Upper lobe of right lung (tissue), 1 donor: ENCODE measurements at places on chromosomes 16 and 17. TPM values are rescaled to one million over a fixed set of nuclear protein-coding genes. Genes with fewer than 3 reads are reported as not detected.

The KLHL10 gene
- total RNA-seq = 0.29 TPM

The TBC1D3B gene
- 8.2 TPM for total RNA-seq

The MPV17L gene
- 1.6 TPM for total RNA-seq

The STX1B gene
- 0.58 TPM for total RNA-seq

The NPIPB9 gene
- total RNA-seq = 3.5 TPM

The HSD17B2 gene
- total RNA-seq = 3.1 TPM

GRCh38 chr17:52079496-52079895, 79.0 kb downstream of the CA10 start:
- no peaks in the 10 kb centered on the region for H3K4me1 ChIP-seq
- no peak overlapping the region for H3K4me3 ChIP-seq
- H3K36me3 ChIP-seq = no peaks in the 10 kb centered on the region

- H3K27me3 ChIP-seq = no peaks in the 10 kb centered on the region
- DNase-seq = no peak
- no peak overlapping the region for H3K27ac ChIP-seq
- H3K36me3 ChIP-seq = no peaks in the 10 kb centered on the region
- peaks cover 8% of the 10 kb centered on the region for H3K4me1 ChIP-seq
Measured at GRCh38 chr16:68363658-68364521, 53.1 kb downstream of the PRMT7 start.

GRCh38 chr17:15112846-15113617, 152.1 kb downstream of the PMP22 start:
- H3K36me3 ChIP-seq = no peaks in the 10 kb centered on the region
- H3K4me3 ChIP-seq = no peak overlapping the region
- no peaks in the 10 kb centered on the region for H3K27me3 ChIP-seq
- H3K4me1 ChIP-seq = no peaks in the 10 kb centered on the region

GRCh38 chr17:32953045-32953444, 25.1 kb downstream of the TMEM98 start:
- H3K4me1 ChIP-seq = no peaks in the 10 kb centered on the region
- no peak overlapping the region for H3K27ac ChIP-seq
- H3K27me3 ChIP-seq = peaks cover 10% of the 10 kb centered on the region
- no peak for DNase-seq

- no peak for DNase-seq
- no peak overlapping the region for H3K4me3 ChIP-seq
- H3K36me3 ChIP-seq = no peaks in the 10 kb centered on the region
- no peak overlapping the region for H3K27ac ChIP-seq
Measured at GRCh38 chr17:65312718-65313377, 175.7 kb downstream of the RGS9 start.

DNA sequence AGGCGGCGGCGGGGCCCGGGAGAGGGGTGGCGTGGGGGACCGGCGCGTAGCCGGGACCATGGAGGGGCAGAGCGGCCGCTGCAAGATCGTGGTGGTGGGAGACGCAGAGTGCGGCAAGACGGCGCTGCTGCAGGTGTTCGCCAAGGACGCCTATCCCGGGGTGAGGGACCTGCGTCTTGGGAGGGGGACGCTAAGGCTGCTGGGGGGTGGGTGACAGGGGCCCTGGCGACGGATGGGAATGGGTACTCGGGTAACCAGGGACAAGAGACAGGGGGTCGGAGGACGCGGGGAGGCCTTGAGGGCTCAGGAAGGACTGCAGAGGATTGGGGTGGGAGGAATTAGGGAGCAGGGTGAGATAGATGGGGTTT, 243 bp downstream of the RND2 start:
- DNase-seq = no peak
- H3K4me3 ChIP-seq = peak overlapping the region; percentile 63
- peaks cover 20% of the 10 kb centered on the region for H3K4me1 ChIP-seq
- H3K27me3 ChIP-seq = no peaks in the 10 kb centered on the region
- no peaks in the 10 kb centered on the region for H3K36me3 ChIP-seq
- no peak overlapping the region for H3K27ac ChIP-seq

DNA sequence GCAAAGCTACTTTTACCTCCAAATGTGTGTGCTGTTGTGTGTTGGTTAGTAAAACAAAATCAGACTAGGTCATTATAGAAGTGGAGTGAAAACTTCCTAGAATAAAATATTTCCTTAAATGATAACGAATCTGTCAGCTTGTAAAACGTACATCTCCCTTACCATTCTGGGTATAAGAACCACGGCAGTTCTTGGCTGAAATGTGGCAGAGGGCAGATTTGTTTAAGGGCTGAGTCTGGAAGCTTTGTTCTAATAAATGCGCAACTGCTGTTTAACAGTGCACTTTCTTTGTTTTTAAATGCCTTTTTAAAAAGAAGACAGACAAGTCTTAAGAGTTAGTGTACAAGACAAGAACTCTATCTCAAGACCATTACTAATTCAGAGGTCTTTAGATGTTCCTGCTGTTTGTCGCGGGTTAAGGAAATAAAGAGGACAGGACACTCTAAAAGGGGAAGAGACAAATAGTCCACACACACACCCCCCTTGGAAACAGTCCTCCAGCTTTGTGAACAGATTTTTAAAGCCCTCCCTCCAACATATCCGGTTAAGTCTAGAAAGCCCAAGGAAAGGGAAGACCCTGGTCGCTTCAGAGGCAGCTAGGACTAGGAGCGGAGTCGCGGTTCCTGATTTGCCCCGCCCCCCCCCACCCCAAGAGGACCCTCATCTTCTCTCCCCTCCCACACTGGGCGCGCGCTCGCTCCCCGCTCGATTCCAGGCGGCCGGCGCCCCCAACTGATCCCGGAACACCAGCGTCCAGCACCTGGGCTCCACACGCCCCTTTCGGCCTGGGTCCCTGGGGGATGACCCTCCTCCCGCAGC, 658 bp downstream of the SYNRG start:
- DNase-seq = no peak
- no peaks in the 10 kb centered on the region for H3K27me3 ChIP-seq
- peaks cover 6% of the 10 kb centered on the region for H3K4me1 ChIP-seq
- H3K36me3 ChIP-seq = peaks cover 14% of the 10 kb centered on the region
- peak overlapping the region; percentile 92 for H3K4me3 ChIP-seq
- H3K27ac ChIP-seq = peak overlapping the region; percentile 92

GRCh38 chr17:31385428-31386285, 5.8 kb upstream of the RAB11FIP4 start:
- H3K4me1 ChIP-seq = no peaks in the 10 kb centered on the region
- H3K27ac ChIP-seq = no peak overlapping the region
- peaks cover 6% of the 10 kb centered on the region for H3K36me3 ChIP-seq
- H3K4me3 ChIP-seq = no peak overlapping the region
- H3K27me3 ChIP-seq = peaks cover 16% of the 10 kb centered on the region

DNA sequence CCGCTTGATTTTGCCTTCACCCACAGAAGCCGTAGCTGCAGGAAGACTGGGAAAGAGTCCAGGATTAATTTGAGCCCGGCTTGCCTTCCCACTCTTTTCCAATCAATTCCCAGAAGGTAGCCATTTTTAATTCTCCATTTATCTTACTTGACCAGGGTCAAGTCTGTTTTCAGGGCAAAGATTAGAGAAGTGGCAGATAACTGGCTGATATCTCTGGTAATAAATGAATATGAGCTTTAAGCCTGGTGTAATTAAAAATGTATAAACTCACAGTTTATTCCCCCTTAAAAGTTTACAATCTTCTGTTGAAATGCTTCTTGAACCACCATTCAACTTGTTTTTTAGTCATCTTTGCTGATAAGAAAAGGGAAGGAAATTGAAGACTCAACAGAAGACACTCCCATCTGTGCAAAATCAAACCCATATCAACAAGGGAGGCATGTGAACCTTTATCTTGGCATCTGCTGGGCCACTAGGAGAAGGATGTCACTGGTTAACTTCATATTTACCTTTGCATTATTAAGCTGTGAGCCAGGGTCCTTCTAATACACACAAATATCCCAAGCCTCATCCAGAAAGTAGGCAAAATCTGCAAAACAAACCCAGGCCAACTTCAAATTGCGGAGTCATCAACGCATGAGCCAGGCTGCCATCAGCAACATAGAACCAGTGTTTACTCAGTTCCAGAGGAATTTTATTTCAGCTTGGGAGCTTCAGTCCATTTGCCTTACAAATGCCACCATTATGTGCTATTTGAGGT, 314.6 kb upstream of the MAF start:
- H3K27ac ChIP-seq = no peak overlapping the region
- no peaks in the 10 kb centered on the region for H3K27me3 ChIP-seq
- no peaks in the 10 kb centered on the region for H3K4me1 ChIP-seq
- no peaks in the 10 kb centered on the region for H3K36me3 ChIP-seq
- H3K4me3 ChIP-seq = no peak overlapping the region

DNA sequence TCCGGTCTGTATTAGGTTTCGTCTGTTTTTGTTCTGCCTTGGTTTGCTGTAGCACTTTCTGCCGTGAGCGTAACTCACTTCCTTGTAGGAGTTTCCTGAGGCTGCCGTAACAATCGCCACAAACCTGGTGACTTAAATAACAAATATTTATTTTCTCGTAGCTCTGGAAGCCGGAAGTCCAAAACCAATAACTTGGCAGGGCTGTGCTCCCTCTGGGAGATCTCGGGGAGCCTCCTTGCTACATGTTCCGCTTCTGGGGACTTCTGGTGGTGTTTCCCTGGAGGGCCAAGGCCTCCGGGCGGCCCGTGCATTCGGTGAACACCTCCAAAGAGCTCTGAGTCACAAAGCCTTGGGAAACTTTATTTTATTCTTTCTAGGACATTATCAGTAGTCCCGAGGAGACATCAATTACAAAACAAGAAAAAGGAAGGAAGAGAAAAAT, 6.8 kb upstream of the WDR45B start:
- no peak overlapping the region for H3K4me3 ChIP-seq
- no peaks in the 10 kb centered on the region for H3K36me3 ChIP-seq
- peak overlapping the region; percentile 47 for H3K27ac ChIP-seq
- DNase-seq = no peak
- no peaks in the 10 kb centered on the region for H3K4me1 ChIP-seq
- no peaks in the 10 kb centered on the region for H3K27me3 ChIP-seq

- no peak overlapping the region for H3K27ac ChIP-seq
- no peaks in the 10 kb centered on the region for H3K4me1 ChIP-seq
- no peaks in the 10 kb centered on the region for H3K36me3 ChIP-seq
- DNase-seq = no peak
Measured at GRCh38 chr16:68436581-68436980, 11.7 kb downstream of the SMPD3 start.

DNA sequence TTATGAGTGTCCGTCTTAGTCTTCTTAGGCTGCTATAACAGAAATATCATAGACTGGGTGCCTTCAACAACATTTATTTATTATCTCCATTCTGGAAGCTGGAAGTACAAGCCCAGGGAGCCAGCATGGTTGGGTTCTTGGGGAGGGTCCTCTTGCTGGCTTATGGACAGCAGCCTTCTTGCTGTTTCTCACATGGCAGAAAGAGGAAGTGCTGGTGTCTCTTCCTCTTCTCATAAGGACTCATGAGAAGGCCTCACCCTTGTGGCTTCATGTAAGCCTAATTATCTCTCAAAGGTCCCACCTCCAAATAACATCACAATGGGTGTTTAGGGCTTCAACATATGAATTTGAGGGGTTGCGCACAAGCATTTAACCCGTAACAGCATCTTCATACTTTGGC, 207.0 kb upstream of the COX10 start:
- DNase-seq = no peak
- no peaks in the 10 kb centered on the region for H3K36me3 ChIP-seq

DNA sequence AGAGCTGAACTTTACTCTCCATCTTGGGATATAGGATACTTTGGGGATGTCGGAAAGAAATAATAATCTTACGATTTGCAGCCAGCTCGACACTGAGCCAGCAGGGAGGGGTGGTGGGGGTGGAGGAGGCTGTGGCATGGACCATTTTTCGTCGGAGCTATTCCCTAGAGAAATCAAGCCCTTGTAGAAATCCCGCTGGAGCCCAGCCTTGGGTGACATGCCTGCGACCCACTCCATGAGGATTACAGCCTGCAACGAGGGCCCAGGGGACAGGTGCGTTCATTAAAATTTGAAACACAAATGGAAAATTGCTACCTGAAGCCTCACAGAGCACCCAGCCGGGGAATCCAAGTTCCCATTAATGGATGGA, 82.8 kb upstream of the GSE1 start:
- H3K27me3 ChIP-seq = no peaks in the 10 kb centered on the region
- no peaks in the 10 kb centered on the region for H3K36me3 ChIP-seq
- no peak for DNase-seq
- no peak overlapping the region for H3K4me3 ChIP-seq

GRCh38 chr17:19331134-19331533, 31.4 kb downstream of the B9D1 start:
- no peak overlapping the region for H3K4me3 ChIP-seq
- no peak for DNase-seq
- H3K27me3 ChIP-seq = no peaks in the 10 kb centered on the region
